ENCODE measurements at places on chromosomes 13 and 19. TPM values are rescaled to one million over a fixed set of nuclear protein-coding genes. Genes with fewer than 3 reads are reported as not detected.
A peak's percentile ranks its signal among the peaks of the same experiment; 100 is the strongest.

GRCh38 chr13:77599351-77599750 lies 63.8 kb downstream of the SCEL start:
- DNase-seq = no peak

- no peak for DNase-seq
Observed at GRCh38 chr19:29376855-29377354, 148.9 kb upstream of the VSTM2B start.

- peak; percentile 93 for DNase-seq
Observed at GRCh38 chr19:46713781-46714443, 3.0 kb downstream of the PRKD2 start.

DNA sequence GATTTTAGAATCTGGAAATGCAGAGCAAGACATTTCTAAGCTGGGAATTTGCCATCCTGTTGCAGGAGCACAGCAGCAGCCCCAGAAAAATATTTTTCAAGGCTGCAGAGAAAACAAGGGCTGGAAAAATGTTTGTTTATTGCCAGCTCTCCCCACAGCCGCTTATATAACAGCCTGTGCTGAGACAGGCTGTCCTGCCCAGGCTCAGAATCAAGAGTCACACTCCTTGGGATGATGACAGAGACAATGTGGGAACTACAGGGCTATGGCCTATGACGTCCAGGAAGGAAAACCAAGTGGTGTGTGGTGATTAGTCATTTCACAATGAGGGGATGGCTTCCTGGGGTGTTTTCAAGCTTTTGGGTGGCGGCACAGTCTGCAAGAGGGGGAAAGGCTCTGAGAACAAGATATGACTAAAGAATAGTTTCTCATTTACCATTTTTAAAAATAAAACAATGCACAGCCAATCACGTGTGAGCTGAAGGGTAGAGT lies 136.3 kb upstream of the SERP2 start:
- no peak for DNase-seq

- no peak for DNase-seq
Observed at GRCh38 chr19:48174445-48175030, 4.1 kb downstream of the ZSWIM9 start.

DNA sequence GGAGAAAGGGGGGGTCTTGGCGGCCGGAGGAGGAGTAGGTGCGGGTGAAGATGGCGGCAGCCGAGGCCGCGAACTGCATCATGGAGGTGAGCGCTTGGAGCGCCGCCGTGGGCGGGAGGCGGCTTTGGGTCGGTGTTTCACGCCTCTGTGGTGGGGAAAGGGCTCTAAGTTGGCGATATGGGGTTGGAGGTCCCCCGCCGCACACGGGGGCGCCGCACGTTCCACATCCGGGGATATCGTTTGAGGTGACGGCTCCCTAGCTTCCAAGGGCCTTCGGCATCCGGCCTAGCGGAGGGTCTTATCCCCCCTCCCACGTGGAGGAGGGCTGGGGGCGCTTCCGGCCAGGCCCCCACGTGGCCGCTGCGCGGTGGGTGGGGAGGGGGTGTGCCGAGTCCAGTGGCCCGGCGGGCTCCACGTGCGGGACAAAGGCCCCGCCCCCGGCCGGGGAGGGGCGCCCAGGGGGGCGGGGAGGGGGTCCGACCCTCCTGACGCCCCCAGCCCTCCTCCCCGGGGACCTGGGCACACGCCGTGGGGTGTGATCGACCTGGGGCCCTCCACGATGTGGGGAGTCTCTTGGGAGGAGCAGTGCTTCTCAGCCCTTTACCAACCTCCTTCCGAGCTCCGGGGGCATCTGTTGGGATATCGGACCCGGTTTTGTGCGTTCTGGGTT lies at the start of gene PRMT1:
Gene PRMT1 (plus strand): TSS at position 41 of the 670 bp plus-strand sequence. CDS start 10 bp downstream, at position 51.
- DNase-seq = no peak

DNA sequence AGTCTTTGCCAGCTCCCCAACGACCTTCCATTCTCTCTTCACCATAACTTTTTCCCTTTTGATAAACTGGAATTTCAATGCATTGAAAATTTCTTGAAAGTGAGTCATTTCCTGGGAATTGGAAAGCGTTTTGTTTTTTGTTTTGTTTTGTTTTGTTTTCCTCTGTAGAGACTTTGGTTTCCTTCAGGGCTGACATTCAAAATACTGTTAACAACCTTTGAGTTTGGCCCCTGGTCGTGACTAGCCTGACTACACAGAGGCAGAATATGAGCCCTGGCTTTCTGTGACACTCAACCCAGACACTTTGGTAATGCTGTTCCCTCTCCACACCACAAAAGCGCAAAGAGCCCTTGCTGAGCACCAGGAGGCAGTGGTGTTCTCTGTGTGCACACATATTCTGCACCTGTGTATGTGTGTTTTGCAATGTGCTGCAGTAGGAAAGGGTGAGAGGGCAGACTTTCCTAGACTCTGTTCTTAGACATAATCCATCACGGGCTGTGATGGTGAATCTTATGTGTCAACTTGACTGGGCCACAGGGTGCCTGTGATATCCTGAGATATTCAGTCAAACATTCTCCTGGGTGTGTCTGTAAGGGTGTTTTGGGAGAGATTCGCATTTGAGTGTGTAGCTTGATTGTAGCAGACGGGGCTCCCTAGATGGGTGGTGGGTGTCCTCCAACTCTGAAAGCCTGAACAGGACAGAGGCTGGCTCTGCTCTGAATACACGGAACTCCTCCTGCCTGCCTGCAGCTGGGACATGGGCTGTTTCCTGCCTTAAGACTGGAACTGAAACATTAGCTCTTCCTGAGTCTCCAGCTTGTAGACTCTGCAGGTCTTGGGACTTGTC lies 29.5 kb upstream of the ANKRD10 start:
- DNase-seq = no peak

GRCh38 chr19:12093777-12094176 lies 29.2 kb downstream of the ZNF844 start:
- no peak for DNase-seq

DNA sequence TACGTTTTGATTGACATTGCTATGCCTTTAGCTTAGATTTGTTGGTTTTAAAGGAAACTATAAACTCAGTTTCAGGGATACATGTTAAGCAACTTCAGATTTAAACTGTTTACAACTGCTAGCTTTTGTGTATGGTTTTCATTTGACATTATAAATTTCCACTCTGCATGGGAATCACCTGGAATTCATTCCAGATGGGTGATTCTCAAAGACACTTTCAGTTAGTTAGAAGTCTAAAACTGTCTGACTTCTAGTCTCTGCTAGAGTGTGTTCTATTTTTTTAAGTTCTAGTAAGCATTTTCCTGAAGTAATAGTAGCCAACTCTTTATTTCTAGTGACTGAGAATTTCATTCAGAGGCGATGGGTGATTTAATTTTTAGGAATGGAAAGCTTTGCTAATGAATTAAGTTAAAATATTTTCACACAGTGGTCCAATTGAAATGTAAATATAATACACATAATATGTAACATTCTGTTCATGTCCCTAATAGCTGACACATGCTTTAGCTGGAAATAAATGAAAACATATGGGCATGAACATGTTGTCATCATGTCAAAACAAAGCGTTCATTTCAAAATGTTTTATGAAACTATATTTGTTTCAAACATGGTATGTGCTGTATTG lies 58.3 kb upstream of the CSNK1A1L start:
- DNase-seq = no peak

GRCh38 chr19:53782698-53783097 lies 41.4 kb downstream of the NLRP12 start:
- no peak for DNase-seq

DNA sequence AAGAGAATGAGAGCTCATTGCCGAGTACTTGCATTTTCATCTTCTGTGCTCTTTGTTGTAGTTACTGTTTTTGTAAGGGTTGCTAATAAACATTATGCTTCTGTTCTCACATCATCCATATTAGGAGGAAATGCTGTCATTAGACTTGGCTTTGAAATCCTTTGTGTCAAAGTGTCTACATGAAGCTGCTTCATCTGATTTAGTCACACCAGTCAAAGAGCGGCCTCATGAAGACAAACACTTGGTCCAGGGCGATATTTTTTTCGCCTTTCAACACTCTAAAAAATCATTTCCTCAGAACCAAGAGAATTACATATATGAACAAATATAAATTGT lies 105.0 kb downstream of the SPRY2 start:
- DNase-seq = no peak

- DNase-seq = peak; percentile 95
Observed at GRCh38 chr19:850221-850978, 1.7 kb upstream of the ELANE start.

- DNase-seq = no peak
Observed at GRCh38 chr13:34019870-34020269, 201.9 kb downstream of the RFC3 start.

The CALR3 gene
- total RNA-seq = not detected

The SELENOW gene
- 1,425 TPM for total RNA-seq

The FRY gene
- total RNA-seq = 146 TPM

The CEACAM1 gene
- 4.3 TPM for total RNA-seq

The RPL36 gene
- 435 TPM for total RNA-seq

The CYP4F11 gene
- total RNA-seq = 0.30 TPM

The CDC34 gene
- total RNA-seq = 109 TPM

The SOX21 gene
- not detected for total RNA-seq

The TGFBR3L gene
- 7.2 TPM for total RNA-seq

The TMEM150B gene
- 1.2 TPM for total RNA-seq

The RXFP2 gene
- total RNA-seq = not detected

All from Right ventricle myocardium inferior (tissue), 1 donor.